ENCODE measurements at places on chromosomes 12 and 14. TPM values are rescaled to one million over a fixed set of nuclear protein-coding genes. Genes with fewer than 3 reads are reported as not detected.

DNA sequence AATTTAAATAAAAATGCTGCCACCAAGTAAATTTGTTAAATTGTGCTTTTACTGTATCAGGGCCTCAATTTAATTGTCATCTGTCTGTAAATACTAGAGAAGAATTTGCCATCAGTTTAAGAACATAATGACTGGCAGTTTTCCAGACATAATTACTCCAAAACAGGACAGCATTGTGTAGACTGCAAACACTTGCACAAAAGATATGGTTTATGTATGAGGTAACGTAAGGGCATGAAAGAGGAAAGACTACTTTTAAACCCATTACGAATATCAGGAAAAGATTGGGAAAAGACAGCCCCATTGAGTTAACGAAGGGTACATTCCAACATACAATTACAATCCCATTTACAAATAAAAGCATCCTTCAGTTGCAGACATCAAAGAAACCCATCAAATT lies 59.8 kb upstream of the KRR1 start:
- DNase-seq, result no peak

- DNase-seq, result no peak
These were observed 48.4 kb upstream of the JDP2 start for GRCh38 chr14:75379246-75379929.

- no peak for DNase-seq
These were observed 37.1 kb upstream of the OR5AU1 start for GRCh38 chr14:21192875-21193535.

GRCh38 chr12:50120521-50120920 lies 8.5 kb downstream of the COX14 start:
- DNase-seq, result no peak

GRCh38 chr12:33357181-33357580 lies 82.4 kb downstream of the SYT10 start:
- DNase-seq, result no peak

- DNase-seq, result no peak
These were observed 4.4 kb downstream of the PSMA6 start for GRCh38 chr14:35296545-35296944.

DNA sequence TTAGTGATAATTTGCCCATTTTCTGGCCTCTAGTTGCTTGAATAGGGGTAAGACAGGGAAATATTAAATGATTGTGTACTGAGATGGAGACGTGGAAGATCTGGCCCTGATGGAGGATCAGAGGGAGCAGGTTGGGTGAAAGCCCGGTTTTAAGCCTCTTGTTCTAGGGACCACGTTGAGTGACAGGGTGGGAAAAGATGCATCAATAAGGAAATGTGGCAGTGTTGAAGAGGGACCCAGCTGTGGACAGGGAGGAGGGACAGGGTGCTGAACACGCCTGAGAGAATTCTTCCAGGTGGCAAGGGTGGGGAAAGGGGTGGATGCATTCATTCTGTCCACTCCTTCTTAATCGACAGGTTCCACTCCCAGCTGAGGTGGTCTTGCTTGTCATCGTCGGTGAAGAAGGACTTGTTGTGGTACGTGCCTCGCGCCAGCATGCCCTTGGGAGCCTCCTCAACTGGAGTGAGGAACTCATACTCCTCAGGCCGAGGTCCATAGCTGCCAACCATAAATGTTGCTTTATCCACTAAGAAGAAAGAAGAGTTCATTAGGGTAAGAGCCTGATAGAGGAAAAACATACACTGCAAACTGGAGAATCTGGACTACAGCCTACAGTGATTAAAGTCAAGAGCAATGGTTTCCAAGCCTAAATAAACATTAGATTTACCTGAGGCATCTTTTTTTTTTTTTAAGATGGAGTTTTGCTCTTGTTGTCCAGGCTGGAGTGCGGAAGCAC lies 4.0 kb upstream of the ERP27 start:
- no peak for DNase-seq

DNA sequence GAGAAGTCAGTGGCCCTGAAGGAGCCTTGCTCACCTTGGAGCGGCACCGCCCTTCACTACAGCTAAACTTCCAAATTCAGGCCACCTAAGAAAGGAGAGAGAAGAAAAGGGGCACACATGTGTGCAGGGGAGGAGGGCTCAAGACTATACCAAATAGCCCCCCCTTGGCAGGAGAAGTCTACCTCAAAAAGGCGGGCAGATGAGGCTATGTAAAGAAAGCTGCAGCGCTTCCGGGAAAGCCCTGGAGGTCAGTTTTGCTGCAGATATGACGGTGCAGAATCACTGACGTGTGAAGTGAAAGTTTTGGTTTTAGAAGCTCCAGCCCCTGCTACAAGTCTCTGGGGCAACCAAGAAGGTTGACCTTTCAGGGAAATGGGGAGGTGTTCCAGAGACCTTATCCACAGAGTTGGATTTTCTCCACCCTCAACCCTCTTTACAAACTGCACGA lies 48.2 kb upstream of the PNMA1 start:
- DNase-seq, result no peak

GRCh38 chr12:68638721-68639395 lies 28.2 kb downstream of the RAP1B start:
- DNase-seq, result no peak

- DNase-seq, result no peak
These were observed 5.4 kb downstream of the KCNH5 start for GRCh38 chr14:63039866-63040265.

DNA sequence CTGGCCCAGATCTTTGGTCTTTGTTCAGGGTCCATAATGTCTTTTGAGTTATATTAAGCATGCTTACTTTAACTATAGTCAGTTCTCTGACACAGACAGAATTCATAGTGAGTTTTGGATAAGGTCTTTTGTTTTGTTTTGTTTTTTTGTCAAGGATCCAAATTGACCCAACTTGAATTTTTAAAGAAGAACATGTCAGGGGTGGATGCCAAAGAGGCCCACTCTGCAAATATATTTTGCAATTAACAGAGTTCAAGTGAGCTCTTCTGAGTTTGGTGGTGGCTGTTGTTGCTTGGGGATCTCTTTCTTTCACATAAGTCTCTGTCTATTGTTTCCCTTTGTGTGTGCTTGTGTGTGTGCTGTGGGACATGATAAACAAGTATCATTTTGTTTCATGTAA lies 34.4 kb upstream of the PMCH start:
- no peak for DNase-seq

GRCh38 chr12:132761032-132761920 lies at the start of gene ANKLE2:
Gene ANKLE2, minus strand, starts transcription at chr12:132761832. Its CDS starts 34 bp downstream, at chr12:132761798.
- peak; percentile 84 for DNase-seq

- DNase-seq, result no peak
These were observed 59.4 kb downstream of the ZNF664 start for GRCh38 chr12:124032265-124032886.

- no peak for DNase-seq
These were observed 69.4 kb downstream of the IRF2BPL start for GRCh38 chr14:76958980-76959710.

DNA sequence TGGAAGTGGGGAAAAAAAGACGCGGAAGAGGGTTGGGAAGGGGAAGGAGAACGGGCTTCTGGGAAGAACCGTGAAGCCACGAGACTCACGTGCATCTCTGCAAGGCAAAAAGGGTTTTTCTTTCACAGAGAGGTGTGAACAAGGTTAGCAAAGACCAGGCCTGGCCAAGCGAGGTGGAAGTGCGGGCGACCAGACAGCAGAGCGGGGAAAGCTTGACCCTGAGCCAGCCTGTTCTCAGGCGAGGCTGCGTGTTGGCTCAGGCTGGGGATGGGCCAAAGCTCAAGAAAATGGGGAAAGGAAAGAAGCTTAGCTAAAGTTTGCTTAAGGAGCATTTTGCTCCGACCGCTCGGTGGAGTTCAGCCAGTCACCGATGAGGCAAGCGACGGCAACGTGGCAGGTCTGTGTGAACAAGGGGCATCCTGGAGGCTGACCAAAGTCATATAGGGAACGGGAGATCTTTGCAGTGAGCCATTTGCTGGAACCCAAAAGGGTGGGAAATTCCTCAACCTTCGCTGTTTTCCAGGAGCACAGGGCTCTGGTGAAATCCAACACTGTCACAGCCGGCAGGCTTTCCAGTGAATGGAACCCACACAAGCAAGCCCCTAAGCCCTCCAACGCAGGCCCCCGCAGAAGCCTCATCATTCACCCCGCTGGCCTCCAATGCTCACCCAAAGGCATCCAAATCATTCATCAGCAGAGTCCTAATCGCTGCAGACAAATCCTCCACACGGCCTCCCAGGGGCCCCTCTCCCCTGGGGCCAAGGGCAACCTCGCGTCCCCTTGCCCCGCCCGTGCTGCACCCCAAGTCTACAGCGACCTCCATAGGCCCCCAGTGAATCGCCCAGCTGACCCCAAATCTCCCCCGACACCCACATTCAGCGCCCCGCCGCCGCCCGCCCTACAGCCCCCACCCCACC lies 754 bp downstream of the ZNF605 start:
- DNase-seq, result no peak

Gene PDE3A
- not detected for polyA plus RNA-seq

Gene KRT74
- not detected for polyA plus RNA-seq

Gene IFNG-AS1
- 35.4 TPM for polyA plus RNA-seq

Gene CCDC175
- polyA plus RNA-seq, result not detected

Gene PTCSC3
- not detected for polyA plus RNA-seq

Gene HOTAIR
- polyA plus RNA-seq, result not detected

Gene SLC38A2
- 58.4 TPM for polyA plus RNA-seq

Gene UNC79
- polyA plus RNA-seq, result not detected

Gene CCDC177
- not detected for polyA plus RNA-seq

Gene OTX2
- not detected for polyA plus RNA-seq

Gene ANO2
- not detected for polyA plus RNA-seq
